Adrenal gland (tissue), 19 donors: ENCODE measurements at places on chromosomes 5 and 9. TPM values are rescaled to one million over a fixed set of nuclear protein-coding genes. Genes with fewer than 3 reads are reported as not detected.

CEL gene
- total RNA-seq = 6.0 TPM

GRCh38 chr9:133604856-133605255 lies 4.3 kb downstream of the FAM163B start:
- no peaks in the 10 kb centered on the region for H3K36me3 ChIP-seq
- H3K27me3 ChIP-seq = peaks cover 13% of the 10 kb centered on the region
- H3K4me3 ChIP-seq = no peak overlapping the region
- no peak overlapping the region for H3K27ac ChIP-seq
- no peak for DNase-seq

ABLIM3 gene
- total RNA-seq = 27.6 TPM

GRCh38 chr9:96172797-96173196 lies 129.2 kb downstream of the HSD17B3 start:
- H3K27ac ChIP-seq = no peak overlapping the region
- DNase-seq = no peak
- H3K27me3 ChIP-seq = no peaks in the 10 kb centered on the region

- no peaks in the 10 kb centered on the region for H3K4me1 ChIP-seq
- H3K27ac ChIP-seq = no peak overlapping the region
- no peak overlapping the region for H3K4me3 ChIP-seq
- H3K36me3 ChIP-seq = no peaks in the 10 kb centered on the region
Observed at GRCh38 chr5:176167800-176168199, 70.4 kb upstream of the SIMC1 start.

DNA sequence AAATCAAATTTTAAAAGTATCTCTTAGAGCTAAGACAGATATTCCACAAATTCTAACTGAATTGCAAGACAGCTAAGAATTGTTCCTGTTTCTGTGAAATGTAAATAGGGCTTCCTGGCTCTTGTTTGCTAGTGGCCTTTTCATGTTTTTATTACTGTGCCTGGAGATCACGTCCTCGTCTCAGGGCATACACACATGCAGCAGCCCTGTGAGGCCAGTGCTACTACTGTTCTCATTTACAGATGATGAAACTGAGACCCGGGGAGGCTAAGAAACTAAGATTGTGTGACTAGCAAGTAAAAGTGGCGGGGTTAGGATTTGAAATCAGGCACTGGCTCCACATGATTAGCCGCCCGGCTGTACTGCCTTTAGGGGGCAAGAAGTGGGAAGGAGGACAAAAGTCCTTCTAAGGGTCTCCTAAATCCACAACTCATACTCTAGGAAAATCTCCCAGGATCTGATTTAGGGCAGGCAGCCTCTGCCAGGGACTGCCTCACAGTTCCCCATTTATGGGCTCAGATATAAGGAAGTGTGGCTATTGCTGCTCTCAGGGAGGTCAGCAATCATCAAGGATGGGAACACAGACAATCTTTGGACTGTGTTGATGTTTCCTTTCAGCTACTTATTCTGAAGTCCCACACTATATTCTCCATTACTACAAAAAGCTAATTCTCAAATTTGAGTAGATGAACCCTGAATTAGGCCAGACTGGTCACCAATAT lies 7.9 kb downstream of the PRUNE2 start:
- no peaks in the 10 kb centered on the region for H3K27me3 ChIP-seq
- H3K36me3 ChIP-seq = no peaks in the 10 kb centered on the region
- H3K27ac ChIP-seq = no peak overlapping the region
- no peak overlapping the region for H3K4me3 ChIP-seq
- DNase-seq = no peak

- DNase-seq = peak; percentile 55
Observed at GRCh38 chr9:109903515-109904138, 123.6 kb downstream of the PALM2AKAP2 start.

GRCh38 chr9:69122082-69122548 lies 52.0 kb upstream of the TJP2 start:
- H3K36me3 ChIP-seq = no peaks in the 10 kb centered on the region
- no peaks in the 10 kb centered on the region for H3K27me3 ChIP-seq
- H3K4me1 ChIP-seq = peaks cover 6% of the 10 kb centered on the region
- H3K4me3 ChIP-seq = peak overlapping the region; percentile 65
- H3K27ac ChIP-seq = no peak overlapping the region

DNA sequence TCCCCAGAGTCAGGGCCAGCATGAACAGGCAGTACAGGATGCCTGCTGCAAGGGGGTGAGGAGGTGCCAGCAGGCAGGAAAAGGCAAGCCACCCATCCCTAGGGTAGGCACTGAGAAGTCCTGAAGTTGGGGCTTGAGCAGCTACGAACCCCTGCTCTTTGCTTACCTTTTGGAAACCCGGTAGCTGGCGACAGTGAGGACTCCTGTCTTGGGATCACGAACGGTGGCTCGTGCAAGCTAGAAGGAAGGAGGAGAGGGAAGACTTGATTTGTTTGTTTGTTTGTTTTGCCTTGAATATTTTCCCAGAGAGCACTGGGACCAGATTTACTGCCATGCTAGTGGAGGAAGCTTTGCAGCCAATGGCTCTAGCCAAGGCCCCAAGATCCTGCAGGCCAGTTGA lies 23.7 kb downstream of the P4HA2 start:
- H3K36me3 ChIP-seq = peaks cover 7% of the 10 kb centered on the region
- H3K4me1 ChIP-seq = no peaks in the 10 kb centered on the region
- DNase-seq = no peak
- no peaks in the 10 kb centered on the region for H3K27me3 ChIP-seq
- no peak overlapping the region for H3K4me3 ChIP-seq

DDX41 gene
- 86.7 TPM for total RNA-seq

CDHR2 gene
- total RNA-seq = 0.55 TPM

TGFBR1 gene
- 25.5 TPM for total RNA-seq

CLIC3 gene
- 0.79 TPM for total RNA-seq

GRCh38 chr9:29319736-29320513 lies 1746.6 kb upstream of the C9orf72 start:
- H3K4me3 ChIP-seq = no peak overlapping the region
- H3K36me3 ChIP-seq = no peaks in the 10 kb centered on the region
- DNase-seq = no peak
- no peaks in the 10 kb centered on the region for H3K4me1 ChIP-seq
- no peaks in the 10 kb centered on the region for H3K27me3 ChIP-seq

- no peaks in the 10 kb centered on the region for H3K27me3 ChIP-seq
- H3K4me1 ChIP-seq = peaks cover 12% of the 10 kb centered on the region
- no peaks in the 10 kb centered on the region for H3K36me3 ChIP-seq
- DNase-seq = no peak
- H3K27ac ChIP-seq = no peak overlapping the region
Observed at GRCh38 chr5:173793648-173794548, 94.3 kb upstream of the CPEB4 start.

DNA sequence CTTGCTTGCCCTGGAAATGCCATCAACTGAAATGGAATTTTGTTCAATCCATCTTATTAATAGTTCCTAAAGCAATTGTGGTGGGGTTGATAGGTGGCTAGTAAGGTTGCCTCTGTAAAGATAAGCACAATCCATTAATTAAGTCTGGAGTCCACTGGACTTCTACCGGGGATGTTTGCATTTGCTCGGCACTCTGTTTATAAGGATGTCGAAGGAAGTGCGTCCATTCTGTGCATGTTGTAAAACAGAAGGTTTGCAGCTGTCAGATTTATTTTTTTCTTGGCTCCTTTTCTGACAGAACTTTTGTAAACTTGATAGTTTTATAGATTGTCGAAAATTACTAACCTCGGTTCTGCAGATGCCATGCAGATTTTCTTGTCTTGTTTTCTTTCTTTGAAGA lies 12.8 kb upstream of the TNFAIP8 start:
- no peaks in the 10 kb centered on the region for H3K4me1 ChIP-seq
- no peak overlapping the region for H3K4me3 ChIP-seq
- no peak for DNase-seq
- H3K27ac ChIP-seq = no peak overlapping the region
- no peaks in the 10 kb centered on the region for H3K36me3 ChIP-seq

DNA sequence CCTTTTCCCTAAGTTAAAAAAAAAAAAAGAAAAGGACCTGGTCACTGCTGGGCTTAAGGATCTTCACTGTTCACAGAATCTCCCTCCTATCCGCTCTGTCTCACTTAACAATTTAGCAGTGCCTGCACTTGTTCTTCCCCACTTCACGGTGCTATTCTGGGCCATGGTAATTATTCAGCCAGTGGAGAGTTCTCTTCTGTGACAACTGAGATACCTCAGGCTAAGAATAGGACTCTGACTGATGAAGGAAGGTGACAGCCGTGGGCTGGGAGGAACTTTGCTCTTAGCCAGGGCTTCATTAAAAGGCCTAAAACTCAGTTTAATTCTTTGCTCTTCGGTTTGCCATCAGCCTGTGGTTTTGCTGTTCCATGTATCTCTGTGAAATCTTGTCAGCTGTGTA lies 51.9 kb upstream of the ENTREP1 start:
- no peak overlapping the region for H3K4me3 ChIP-seq
- no peak overlapping the region for H3K27ac ChIP-seq

NXNL2 gene
- total RNA-seq = not detected

DNA sequence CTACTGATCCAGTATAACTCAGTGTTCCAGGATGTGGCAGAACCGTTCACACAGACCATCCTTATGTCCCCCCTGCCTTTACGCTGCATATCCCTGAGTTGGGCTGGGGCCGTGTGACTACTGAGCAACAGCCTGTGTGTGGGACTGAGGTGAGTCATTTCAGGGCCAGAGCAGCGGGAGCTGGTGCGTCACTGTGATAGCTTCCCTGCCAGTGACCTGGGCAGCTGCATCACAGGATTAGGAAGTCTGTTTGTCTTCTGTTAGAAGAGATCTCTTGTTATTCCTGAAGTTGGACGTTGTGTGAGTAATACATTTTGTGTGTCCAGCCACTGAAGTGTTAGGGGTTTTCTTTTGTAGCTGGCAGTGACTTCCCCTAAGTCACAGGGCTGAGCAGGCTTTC lies 35.6 kb downstream of the TPPP start:
- H3K4me1 ChIP-seq = no peaks in the 10 kb centered on the region
- peak; percentile 67 for DNase-seq
- no peak overlapping the region for H3K4me3 ChIP-seq

DNA sequence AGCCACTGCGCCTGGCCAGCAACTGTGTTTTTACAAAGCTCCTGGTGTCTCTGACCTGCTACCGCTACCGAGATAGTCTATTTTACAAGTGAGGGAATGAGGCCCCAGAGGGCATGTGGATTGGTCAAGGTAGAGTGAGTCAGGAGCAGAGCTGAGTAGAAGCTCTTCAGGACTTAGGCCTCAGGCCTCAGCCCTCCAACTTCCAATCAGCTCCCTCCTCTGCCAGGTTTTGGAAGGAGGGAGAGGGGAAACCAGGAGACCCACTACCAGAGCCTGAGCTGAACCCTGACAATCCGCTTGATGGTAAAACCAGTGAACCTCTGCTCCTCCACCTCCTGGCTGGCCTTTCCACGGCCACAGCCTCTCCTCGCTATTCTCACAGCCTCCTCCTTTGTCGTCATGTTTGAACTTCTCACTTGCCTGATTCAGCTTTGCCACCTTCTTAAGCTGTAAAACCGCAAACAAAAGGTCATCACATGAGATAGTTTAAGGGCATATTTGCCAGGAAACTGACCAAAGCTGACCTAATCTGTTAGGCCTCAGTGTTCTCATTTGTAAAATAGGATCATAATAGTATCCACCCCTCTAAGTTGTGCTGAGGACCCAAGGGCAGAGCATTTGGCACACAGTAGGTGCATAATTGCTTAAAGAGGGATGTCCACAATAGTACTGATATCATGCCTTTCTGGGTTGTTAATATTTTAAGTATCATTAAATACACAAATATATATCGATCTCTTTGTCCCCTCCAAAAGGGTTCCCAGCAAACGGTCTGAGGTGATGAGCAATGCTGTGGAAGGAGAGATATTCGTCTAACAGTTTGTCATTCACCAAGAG lies 1.7 kb downstream of the TRAF1 start:
- H3K4me1 ChIP-seq = peaks cover 8% of the 10 kb centered on the region
- H3K27ac ChIP-seq = peak overlapping the region; percentile 71
- H3K4me3 ChIP-seq = no peak overlapping the region
- no peaks in the 10 kb centered on the region for H3K36me3 ChIP-seq
- no peak for DNase-seq

GARIN3 gene
- not detected for total RNA-seq

GRCh38 chr9:138007918-138008841 lies 130.6 kb downstream of the CACNA1B start:
- H3K4me3 ChIP-seq = no peak overlapping the region
- no peak for DNase-seq
- no peak overlapping the region for H3K27ac ChIP-seq
- no peaks in the 10 kb centered on the region for H3K4me1 ChIP-seq

IFNA13 gene
- total RNA-seq = not detected

PCDHGA9 gene
- 4.9 TPM for total RNA-seq

MYOT gene
- total RNA-seq = 0.78 TPM

DNA sequence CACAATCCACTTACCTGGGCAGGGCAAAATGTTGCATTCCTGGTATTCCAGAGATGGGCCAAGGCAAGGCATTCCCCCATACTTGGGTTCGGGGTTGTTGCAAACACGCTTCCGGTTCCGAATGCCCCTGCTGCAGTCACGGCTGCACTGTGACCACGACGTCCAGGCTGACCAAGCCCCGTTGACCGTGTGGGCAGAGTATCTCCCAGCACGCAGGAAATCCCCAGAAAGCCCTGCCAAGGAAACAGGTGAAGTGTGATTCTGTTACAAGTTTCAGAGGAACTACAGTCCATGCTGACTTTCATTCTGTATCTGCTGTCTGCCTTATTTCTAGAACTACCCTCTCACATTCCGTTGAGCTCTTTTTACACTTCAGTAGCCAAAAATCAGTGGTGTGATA lies 483.0 kb downstream of the SEMA5A start:
- H3K36me3 ChIP-seq = no peaks in the 10 kb centered on the region
- no peaks in the 10 kb centered on the region for H3K4me1 ChIP-seq
- no peaks in the 10 kb centered on the region for H3K27me3 ChIP-seq
- no peak overlapping the region for H3K4me3 ChIP-seq
- H3K27ac ChIP-seq = no peak overlapping the region

DDX4 gene
- total RNA-seq = not detected

- H3K27me3 ChIP-seq = no peaks in the 10 kb centered on the region
- DNase-seq = peak; percentile 20
- peaks cover 19% of the 10 kb centered on the region for H3K4me1 ChIP-seq
- H3K27ac ChIP-seq = peak overlapping the region; percentile 34
- H3K4me3 ChIP-seq = no peak overlapping the region
Observed at GRCh38 chr9:114606068-114606467, 5.0 kb upstream of the TMEM268 start.

GRCh38 chr9:69279084-69279731 lies 45.8 kb upstream of the ENTREP1 start:
- H3K4me3 ChIP-seq = no peak overlapping the region
- H3K4me1 ChIP-seq = no peaks in the 10 kb centered on the region
- H3K27ac ChIP-seq = no peak overlapping the region
- no peaks in the 10 kb centered on the region for H3K27me3 ChIP-seq
- DNase-seq = no peak

DNA sequence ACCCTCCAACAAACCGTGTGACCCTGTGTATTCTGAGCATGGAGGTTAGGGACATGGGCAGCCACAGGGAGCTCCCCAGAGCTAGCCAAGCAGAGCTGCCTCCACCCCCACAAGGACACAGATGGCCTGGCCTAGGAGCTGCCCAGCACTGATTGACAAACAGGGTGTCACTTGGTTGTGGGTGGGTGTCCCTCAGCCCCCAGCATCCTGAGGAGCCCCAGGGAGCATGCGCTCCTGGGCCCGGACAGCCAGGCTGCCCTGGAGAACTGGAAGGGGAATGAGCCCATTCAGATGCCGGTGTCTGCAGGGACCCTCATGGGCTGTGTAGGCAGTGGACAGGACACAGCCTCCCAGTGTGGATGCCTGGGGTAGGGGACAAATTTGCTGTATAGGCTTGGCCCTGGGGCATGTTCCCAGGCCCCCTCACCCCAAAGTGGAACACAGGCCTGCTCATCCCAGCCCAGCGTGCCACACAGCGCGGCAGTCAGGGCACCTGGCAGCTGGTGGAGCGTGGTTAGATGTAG lies 124.8 kb upstream of the LMX1B start:
- H3K4me3 ChIP-seq = no peak overlapping the region
- no peaks in the 10 kb centered on the region for H3K27me3 ChIP-seq
- no peak overlapping the region for H3K27ac ChIP-seq
- H3K36me3 ChIP-seq = peaks cover 3% of the 10 kb centered on the region

IGFBPL1 gene
- 4.4 TPM for total RNA-seq
